ENCODE measurements at places on chromosomes 1 and 21.

DNA sequence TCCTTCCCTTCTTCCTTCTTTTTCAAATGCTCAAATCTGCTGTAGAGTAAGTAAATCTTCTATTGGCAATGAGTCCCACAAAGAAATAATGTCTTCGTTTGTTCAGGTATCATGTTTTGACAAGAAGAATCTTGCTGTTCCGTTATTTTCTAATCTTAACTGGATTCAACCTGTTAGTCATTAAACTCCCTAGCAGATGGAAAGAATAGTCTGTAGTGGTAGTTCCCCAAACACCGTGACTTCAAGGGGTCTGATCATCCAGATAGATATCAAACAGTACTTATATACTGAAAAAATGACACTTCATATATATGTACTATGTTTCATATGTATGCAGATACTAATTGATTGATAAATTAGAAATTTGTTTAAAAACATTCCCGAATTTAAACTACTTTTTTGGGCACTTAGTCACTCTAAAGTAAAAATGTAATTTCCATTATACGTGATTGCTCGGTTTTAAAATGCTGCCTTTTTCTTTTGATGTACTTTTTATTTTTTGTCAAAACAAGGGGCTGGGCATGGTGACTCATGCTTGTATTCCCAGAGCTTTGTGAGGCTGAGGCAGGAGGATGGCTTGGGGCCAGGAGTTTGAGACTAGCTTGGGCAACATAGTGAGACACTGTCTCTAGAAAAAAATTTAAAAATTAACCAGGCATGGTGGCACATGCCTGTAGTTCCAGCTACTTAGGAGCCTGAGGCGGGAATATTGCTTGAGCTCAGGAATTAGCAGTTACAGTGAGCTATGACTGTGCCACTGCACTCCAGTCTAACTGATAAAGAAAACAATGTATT, 335.7 kb upstream of the SNX7 start:
- no peak for DNase-seq

DNA sequence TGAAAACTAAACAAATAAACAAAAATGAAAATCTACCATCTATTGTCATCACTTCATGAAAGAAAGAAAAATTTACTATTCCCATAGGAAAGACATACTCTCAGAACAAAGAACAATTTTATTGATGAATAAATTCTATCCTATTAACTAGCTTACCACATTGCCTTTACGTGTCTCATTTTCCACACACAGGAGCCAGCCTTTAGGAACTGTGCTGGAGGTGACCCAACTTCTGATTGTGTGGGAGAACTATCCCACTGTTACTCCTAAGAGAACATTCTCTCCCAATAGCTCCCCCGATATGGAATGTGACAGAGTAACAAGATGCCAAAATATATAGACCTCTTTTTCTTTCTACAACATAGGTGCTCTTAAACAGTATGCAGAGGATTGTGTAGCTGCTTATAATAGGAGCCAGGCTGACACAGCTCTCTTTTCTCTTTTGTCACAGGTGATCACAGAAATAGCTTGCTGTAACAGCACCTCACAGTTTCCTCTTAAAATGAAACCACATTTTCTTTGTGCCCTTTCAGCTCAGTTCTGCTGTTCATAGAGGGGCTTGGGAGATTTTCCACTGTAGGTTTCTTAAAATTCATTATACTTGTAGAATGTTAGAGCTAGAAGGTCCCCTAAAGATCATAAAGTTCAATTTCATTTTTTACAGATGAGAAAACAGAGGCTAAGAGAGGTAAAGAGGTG, 35.5 kb downstream of the C21orf91 start:
- no peak for DNase-seq

GRCh38 chr1:162390396-162391185, 9.1 kb downstream of the C1orf226 start:
- no peak for DNase-seq

GRCh38 chr1:44113095-44113609, 5.5 kb upstream of the KLF17 start:
- DNase-seq = no peak

GRCh38 chr1:48033495-48034045, 36.4 kb upstream of the TRABD2B start:
- no peak for DNase-seq

- no peak for DNase-seq
These were observed 23.2 kb downstream of the CRCT1 start for GRCh38 chr1:152537496-152537895.

- DNase-seq = no peak
These were observed 8.8 kb downstream of the SNRPE start for GRCh38 chr1:203870245-203870644.

GRCh38 chr21:26751305-26751704, 93.9 kb downstream of the ADAMTS1 start:
- DNase-seq = no peak

DNA sequence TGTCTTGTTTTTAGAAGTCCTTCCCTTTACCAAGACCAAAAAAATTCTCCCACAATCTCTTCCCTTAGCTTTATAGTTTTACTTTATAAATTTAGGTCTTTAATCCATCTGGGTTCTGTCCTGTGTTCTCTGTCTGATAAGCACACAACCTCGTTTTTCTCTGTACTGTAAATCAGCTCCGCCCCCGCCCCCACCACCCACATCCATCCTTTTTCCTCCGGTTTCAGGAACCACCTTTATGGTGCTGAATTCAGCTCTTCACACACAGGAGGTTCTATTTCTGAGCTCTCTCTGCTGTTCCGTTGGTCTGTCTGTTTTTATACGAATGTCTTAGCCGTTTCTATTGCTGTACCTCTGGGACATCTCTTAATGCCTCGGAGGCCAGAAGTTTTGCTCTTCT, 44.5 kb downstream of the ACTL8 start:
- DNase-seq = no peak

GRCh38 chr21:38766987-38767722, 38.6 kb upstream of the ETS2 start:
- no peak for DNase-seq

- no peak for DNase-seq
These were observed 479 bp downstream of the SELENOF start for GRCh38 chr1:86913399-86913895.

DNA sequence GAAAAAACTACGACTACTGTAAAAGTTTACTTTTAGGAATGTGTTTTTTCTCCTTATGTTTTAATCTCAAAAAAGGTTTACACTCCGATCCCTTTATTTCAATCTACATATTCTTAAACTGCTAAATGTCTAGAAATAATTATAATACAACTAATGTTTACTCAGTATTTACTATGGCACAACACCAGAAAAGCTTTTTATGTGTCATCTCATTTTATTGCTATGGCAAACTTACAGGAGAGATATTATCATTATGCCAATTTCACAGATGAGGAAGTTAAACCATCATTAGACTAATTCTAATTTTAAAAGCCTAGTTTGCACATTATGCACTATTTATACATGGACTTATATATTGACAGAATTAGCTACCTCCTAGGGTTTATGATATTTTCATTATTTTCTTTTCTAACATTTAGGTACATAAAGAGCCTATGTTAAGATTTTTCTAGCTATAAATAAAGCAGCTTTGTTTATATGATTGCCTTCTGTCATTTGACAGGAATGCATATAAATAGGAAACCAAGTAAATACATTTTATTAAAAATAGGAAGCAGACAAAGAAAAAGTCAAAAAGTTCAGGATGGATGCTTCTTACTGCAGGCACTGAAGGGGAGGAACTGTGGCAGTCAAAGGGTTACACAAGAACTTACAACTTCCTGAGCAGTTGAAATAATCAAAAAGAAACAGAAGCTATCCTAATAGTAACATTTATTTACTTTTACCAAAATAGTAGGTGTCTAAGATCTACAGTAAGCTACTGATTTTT, 442.4 kb downstream of the LTN1 start:
- DNase-seq = no peak

DNA sequence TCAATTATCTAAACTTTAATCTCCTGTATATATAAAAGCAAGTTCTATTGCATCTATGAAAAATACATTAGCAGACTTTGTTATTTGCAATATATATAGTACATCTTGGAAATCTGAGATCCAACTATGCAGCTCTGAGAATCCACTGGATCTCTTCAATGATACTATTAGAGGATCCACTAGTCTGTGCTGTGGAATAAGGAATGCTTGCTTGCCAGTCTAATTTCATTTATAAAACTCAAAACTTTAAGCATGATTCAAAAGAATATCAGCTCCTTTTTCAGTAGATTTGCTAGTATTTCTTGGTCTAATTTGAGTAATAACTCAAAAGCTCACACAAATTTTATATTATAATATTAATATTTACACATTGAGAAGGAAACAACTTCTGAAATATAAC, 115.1 kb downstream of the SPATA6 start:
- no peak for DNase-seq

DNA sequence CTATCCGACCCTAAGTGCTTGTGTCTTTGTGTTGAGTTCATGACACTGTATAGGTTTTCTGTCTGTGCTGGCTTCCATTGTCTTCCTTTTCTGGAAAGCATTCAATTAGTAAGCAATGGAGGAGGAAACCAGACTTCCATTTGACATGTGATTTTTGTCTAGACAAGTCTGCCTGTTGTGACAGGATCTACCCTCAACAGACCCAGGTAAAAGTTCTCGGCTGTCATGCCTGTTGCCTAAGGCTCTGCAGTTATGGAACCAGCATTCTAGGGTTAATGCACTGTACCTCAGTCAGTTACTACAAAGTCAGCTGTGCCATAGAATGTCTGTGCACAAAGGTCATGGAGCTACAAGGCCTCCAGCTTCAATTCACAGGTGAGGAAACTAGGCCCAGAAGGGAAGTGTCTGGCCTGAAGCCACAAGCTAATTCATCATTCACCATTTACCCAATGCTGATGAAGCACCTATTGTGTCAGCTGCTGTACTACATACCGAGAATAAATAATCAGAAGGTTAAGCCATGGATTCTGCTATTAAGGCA, 72.3 kb downstream of the PLPP3 start:
- no peak for DNase-seq

GRCh38 chr1:229410370-229410691, 23.6 kb downstream of the ACTA1 start:
- DNase-seq = no peak

DNA sequence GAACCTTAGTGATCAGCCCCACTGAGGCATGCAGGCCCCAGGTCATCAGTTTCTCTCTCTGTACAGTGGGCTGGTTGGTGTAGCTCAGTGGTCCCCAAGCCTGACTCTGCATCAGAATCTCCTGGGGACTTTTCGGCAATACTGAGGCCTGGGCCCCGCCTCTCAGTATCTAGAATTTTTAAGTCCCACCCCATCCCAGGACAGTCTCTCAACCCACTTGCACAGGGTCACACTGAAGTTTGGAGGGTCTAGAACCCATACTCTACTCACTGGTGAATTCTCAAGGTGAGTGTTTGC, 216.4 kb downstream of the MATN1 start:
- peak; percentile 28 for DNase-seq

All from ecto neural progenitor cell (in vitro differentiated cells).